ENCODE measurements at places on chromosomes 12 and 14.

DNA sequence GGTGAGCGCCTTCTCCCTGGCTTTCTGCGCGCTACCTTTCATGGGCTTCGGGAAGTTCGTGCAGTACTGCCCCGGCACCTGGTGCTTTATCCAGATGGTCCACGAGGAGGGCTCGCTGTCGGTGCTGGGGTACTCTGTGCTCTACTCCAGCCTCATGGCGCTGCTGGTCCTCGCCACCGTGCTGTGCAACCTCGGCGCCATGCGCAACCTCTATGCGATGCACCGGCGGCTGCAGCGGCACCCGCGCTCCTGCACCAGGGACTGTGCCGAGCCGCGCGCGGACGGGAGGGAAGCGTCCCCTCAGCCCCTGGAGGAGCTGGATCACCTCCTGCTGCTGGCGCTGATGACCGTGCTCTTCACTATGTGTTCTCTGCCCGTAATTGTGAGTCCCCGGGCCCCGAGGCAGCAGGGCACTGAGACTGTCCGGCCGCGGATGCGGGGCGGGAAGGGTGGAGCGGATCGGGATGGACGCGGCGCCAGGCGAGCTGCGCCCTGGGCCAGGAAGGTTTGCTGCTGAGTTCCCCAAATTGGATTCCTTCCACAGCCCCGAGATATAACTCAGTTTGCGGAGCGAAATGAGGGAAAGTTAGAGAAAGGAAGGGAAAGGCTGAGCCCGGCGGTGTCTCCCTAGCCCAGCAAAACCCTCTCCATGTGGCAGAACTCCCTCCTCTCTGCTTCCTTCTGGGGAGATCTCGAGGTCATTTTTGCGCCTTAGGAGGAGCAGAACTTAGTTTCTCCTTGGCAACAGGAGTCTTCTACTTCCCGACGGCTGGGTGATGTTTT, 972 bp downstream of the PTGDR start:
- DNase-seq = no peak

DNA sequence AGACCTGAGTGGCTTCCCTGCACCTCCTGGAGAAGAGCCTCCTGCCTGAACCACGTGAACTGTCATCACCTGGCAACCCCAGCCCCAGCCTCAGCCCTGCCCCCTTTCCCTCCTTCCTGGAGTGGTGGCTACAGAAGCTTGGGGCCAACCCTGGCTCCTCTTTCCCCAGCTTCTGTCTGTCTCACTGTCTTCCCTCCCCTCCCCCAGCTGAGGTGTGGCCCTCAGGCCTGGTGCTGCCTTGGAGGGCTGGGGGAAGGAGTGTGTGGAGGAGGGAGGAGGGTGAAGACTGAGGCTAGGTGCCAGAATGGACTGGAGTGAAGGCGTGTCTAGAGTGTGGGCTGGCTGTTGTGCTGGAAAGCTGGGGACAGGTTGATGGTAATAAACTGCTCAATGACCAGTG, 9.7 kb downstream of the NFATC4 start:
- no peak for DNase-seq

- DNase-seq = no peak
These were observed 27.8 kb downstream of the GPHB5 start for GRCh38 chr14:63290741-63291430.

DNA sequence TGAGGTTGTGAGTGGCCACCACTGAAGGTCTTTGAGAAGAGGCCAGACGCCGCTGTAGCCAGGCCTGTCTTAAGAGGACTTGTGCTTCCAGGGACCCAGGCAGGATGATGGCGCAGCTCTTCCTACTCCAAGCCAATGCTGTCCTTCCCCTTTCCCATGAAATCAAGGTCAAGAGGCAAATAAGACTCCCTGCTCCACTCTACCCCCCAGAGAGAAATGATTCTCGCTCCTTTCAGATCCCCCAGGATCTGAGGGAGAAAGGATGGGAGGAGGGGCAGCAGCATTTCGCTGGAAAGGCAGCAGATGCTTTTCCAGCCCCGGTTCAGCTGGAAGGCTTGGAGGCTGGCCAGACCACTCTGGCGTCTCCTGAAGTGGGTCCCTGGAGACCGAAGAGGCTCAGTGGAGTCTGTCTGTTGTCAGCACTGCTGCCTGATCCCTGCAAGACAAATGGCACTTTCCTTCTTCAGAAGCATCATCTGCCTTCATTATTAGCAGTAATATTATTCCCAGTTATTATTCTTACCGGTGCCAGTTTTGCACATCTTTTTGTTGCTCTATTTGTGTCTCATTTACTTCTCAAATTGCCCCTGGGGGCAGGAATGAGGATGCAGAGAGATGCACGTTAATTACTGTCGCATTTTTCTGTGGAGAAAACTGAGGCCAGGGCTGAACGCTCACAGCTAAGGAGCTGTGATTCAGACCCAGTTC, 51.4 kb downstream of the C14orf132 start:
- DNase-seq = peak; percentile 69

DNA sequence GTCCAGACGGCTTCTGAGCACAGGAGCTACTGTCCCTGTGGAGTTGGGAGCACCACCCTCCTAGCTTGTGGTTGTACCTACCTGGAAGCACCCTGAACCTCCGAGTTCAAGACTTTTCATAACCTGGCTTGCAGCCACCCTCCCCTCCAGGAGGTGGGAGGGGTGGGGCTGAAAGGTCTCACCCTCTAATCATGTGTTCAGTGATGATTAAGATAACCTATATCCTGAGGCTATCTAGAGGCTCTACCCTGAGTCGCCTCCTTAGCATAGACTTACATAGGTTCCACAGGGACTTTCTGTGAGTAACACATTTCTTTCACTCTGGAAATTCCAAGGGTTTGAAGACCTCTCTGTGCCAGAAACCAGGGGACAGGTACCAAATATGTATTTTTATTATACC, 146.5 kb downstream of the CFAP54 start:
- no peak for DNase-seq

DNA sequence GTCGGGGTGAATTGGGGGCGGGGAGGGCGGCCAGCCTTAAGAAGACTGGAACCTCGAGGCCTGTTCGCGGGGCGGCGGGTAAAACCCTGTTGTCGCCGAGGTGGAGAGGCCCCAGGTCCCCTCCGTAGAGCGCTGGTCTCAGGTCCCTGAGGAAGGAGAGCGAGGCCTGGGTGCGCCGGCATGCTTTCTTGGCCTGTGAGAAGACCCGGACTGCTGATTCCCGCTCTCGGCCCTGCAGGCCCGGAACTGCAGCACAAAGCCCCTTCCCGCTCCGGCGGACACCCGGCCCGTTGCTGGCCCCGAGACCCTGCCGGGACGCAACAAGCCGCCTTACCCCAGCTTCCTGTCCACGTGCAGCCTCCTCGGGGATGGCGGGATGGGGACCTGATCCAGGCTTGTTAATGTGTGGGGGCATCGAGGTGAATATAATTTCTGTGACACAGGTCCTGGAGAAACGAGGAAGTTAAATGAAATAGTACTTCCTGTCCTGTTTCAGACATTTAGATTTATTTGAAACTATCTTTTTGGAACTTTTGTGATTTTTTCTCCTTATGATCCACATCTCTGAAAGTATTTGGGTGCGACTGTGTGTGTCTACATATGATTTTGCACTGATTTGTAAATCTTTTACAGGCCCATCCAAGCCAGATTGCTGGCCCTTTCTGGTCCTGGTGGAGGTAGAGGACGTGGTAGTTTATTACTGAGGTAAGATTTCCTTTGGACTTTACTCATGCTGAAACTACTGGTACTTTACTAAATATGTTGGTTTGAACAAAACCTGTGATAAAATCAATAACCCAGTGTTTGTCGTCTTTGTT, 600 bp downstream of the PNN start:
- no peak for DNase-seq

- no peak for DNase-seq
These were observed 81.0 kb downstream of the PTPRR start for GRCh38 chr12:70839544-70839943.

GRCh38 chr12:46459861-46460545, 87.4 kb upstream of the SLC38A2 start:
- DNase-seq = no peak

DNA sequence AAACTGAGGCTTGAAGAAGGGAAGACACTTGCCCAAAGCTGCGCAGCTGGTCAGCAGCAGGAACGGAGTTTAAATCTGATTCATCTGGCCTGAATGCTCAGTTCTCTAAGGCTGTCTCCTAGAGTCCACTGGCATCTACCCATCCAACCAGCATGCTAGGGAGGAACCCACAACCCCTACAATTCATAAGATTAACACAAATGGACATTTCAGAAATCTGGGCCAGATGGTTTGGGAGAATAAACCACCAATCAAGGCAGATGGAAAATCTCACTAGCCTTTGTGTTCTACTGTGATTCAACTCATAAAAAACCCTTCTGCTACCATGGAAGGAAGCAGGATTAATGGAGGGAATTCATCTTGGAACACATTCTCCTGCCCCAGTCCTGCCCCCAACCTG, 67.8 kb downstream of the WSCD2 start:
- DNase-seq = no peak

GRCh38 chr12:116441292-116441691, 117.9 kb upstream of the MAP1LC3B2 start:
- no peak for DNase-seq

GRCh38 chr12:100031836-100032235, 47.1 kb upstream of the ANKS1B start:
- no peak for DNase-seq

GRCh38 chr14:26594756-26595545, 2.9 kb downstream of the NOVA1 start:
- no peak for DNase-seq

GRCh38 chr12:38664661-38665269, 240.6 kb downstream of the CPNE8 start:
- DNase-seq = no peak

DNA sequence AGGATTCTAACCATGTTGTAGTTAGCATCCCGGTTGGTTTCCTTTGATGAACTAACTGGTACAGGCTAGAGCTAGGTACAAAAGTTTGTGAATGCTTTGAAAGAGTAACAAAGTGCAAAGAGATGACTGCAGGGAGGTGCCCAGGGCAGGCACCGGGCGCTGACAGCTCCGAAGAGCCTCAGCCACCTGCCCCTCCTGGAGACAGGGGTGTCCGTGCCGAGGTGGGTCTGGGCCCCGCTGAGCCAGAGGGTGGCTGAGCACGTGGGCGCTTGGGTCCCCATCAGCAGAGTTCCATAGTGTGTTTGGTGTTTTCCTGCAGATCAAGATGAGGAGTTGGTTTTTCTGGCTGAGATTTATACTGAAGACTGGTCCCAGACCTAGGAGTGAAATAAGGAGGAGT, 19.9 kb downstream of the PRKAB1 start:
- DNase-seq = no peak

DNA sequence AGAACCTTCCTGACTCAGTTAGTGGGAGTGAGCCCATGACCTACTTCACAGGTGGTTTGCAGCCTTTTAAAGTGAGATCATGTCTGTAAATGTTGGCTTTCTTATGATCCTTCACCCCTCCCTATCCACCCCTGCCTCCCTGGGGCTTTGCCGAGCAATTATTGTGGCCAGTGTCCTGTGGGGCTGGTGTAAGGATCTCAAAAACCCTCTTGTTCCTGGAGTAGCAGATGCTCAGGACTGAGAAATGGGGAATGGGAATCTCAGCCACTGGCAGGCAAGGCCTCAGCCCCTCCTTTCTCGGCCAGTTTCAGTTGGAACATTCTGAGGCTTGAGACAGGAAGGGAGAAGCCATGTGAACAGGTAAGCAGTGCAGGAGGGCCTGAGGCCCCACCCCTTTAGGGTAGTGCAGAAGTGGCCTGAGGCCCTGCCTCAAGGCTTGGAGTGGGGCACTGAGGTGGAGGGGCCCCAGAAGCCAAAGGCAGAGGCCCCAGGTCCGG, 53.8 kb downstream of the PLEKHG3 start:
- no peak for DNase-seq

DNA sequence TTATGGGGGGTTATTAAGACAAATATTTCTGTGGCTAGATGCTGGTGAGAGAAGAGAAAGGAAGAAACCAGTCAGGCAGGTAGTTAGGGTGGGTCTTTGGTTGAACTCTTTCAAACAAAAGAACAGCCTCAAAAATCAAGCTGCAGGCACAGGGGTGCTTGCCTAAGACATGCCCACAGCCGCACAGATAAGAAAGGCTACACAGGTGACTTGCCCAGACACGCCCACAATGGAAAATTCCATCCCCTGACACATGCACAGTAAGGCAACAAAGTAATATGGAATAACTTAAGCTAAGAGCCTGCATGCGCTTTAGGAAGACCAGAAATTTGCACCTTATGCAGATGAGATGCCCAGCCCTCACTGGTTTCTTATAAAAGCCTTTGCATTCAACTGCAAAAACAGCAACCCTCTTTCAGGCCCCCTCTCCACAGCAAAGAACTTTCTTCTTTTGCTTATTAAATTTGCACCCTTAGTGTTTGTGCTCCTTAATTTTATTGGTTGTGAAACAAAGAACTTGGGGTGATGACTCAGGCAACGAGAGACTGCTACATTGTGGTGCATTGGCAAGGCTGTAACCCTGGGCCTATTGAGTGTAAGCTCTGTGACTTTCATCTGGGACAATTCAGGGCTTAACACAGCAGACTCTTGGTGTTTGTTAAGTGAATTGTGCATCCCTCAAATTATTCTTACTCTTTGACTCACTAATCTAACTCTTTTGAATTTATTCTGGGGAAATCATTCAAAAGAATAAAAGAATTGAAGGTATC, 149.4 kb downstream of the RPAP3 start:
- no peak for DNase-seq

- no peak for DNase-seq
These were observed 50.8 kb downstream of the ARL6IP4 start for GRCh38 chr12:123031171-123031845.

- no peak for DNase-seq
These were observed 121.5 kb downstream of the CALM1 start for GRCh38 chr14:90518069-90518940.

- no peak for DNase-seq
These were observed 30.4 kb downstream of the RAP1B start for GRCh38 chr12:68641138-68641537.
